ENCODE measurements at places on chromosomes 3 and 15. TPM values are rescaled to one million over a fixed set of nuclear protein-coding genes. Genes with fewer than 3 reads are reported as not detected.

GRCh38 chr15:63986751-63987341 lies 59.4 kb downstream of the DAPK2 start:
- no peak for DNase-seq

DNA sequence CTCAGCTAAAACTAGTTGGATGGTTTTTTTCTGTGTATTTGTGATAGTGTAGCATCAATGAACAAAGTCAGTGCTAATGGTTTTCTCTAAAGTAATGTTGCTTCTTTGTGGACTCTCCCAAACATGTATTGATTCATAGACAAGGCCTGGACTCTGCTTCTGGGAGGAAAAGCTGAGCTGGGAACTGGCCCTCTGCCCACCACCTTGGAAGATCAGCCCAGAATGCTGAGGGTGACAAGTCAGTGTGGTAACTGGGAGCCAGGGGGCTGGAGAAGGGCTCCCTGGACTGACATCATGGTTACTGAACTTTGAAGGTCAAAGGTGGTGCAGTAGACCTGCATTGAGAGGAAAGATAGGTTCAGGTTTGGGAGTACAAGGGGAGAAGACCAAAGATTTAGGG lies 3.0 kb downstream of the ARHGAP31 start:
- DNase-seq: no peak

Gene FILIP1L
- 37.0 TPM for total RNA-seq

- DNase-seq: no peak
Observed at GRCh38 chr3:194257916-194258668, 93.0 kb downstream of the CPN2 start.

- DNase-seq: no peak
Observed at GRCh38 chr3:61559136-61559731, 2.1 kb upstream of the PTPRG start.

DNA sequence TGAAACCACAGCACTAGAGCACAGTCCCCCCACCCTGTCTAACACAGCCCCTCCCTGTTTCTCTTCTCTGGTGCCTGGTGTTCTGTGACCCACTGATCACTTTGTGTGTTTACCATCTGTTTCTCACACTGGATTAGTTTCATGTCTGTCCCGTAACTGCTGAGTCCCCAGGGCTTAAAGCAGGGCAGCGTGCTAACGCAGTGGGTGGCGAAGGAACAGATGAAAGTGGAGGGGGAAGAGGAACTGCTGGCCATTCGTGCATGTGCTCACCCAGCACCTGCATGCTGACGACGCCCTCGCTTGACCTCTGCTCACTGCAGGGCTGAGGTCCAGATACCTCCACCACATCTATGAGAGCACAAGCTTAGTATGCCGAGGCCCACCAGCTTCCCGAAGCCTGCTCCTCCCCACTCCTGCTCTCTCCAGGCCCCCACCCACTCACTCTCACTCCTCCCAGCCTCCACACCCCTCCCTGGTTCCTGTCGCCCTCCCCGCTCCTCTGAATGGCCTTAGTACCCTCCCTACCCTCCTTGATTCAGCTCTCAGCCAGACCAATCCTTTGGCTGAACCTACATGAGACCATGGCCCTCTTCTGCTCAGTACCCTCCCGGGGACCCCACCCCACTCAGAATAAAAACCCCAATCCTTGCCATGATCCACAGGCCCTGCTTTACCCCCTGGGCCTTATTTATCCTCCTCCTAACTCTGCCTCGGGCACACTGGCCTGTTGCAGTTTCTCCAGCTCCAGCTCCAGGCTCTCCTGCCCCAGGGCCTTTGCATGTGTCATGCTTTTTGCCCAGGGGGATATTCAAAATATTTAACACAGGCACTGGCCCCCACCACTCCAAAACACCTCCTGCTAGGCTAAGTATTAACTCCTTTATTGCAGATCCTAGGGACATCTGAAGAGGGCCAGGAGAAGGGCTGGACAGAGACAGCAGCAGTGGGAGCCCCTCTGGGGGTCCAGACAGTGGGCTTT lies 15.1 kb upstream of the IQSEC1 start:
- DNase-seq: no peak

- no peak for DNase-seq
Observed at GRCh38 chr3:165259541-165260193, 63.5 kb upstream of the SLITRK3 start.

DNA sequence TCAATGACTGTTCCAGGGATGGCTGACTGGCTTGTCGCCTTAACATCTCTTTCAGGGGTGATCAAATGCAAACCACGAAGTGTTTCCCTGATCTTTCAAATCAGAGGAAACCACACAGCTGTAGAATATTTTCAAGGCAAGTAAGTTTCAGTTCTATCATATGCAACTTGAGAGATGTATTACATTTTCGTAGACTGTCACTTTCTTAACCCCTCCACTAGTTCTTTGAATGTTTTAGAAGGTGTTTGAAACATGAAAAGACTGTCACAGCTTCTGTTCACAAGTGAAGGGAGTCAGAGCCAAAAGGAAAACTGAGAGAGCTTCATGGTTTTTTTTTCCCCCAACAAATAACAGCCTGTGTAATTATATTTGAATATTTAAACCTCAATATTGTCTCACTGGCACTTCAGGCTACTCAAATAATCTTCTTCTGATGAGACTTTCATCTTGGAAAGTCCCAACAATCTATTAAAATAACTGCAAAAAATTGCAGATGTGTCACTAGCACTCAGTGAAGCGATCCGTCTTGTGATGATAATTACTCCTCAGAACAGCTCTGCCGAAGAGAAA lies 25.9 kb upstream of the CAPN7 start:
- DNase-seq: no peak

GRCh38 chr15:37932549-37932948 lies 1.9 kb upstream of the TMCO5A start:
- no peak for DNase-seq

Gene TOMM70
- 50.4 TPM for total RNA-seq

DNA sequence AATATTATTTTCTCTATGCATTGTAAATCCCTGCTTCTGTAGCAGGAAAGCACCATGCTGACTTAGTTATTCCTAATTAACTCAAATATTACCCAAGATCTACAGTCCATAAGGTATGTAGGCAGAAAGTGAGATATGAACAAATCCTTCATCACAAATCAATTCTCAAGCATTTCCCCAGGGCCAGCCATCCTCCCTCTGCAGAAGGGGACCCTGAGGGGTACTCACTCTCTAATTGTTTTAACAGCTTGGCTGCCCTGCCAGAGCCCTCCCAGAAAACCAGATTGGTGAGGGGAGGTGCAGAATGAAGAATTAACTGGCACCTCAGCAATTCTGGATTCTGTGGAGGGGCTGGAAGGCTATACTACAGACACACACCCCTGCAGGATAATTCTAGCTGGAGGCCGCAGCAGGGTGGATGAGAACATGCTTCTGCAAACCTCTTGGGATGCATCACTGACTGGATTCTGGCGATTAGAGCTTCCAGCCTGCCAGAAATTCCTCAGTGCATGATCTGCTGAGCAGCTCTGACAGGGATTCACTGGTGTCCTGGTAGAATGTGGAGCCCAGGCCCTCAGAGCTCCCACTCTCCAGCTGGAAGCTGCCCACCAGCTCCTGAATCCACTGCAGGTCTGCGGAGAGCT lies 88.6 kb upstream of the HERC1 start:
- no peak for DNase-seq

- no peak for DNase-seq
Observed at GRCh38 chr3:38047896-38048295, 8.9 kb downstream of the DLEC1 start.

Gene SGO1
- 1.6 TPM for total RNA-seq

Gene LMAN1L
- 0.55 TPM for total RNA-seq

- DNase-seq: peak; percentile 16
Observed at GRCh38 chr3:48407542-48408099, 22.3 kb downstream of the PLXNB1 start.

DNA sequence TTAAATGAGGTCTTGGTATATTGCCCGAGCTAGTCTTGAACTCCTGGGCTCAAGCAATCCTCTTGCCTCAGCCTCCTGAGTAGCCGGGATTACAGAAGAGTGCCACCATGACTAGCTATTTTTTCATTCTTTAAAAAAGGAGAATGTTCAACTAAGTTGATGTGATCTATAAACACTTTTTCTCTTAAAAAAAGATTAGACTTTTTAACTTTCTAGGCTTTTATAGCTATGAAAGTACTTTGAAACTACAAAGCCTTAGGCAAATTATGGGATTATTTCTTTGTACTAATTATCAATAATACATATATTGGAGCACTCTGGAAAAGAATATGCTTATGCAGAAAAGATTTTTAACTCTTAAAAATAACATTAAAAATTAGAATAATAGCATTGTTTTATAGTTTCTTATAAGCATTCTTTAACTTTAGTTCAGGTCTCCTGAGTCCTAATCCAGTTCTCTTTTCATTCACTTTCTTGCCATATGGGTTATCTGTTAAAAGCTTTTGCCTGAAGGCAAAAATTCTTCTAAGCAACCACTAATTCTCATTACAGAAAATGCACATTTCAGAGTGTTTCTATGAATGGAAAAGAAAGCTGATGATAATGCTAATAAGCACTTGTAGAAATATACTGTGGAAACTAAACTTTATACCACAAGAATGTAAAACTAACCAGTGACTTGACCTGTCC lies 87.8 kb downstream of the DPPA2 start:
- no peak for DNase-seq

DNA sequence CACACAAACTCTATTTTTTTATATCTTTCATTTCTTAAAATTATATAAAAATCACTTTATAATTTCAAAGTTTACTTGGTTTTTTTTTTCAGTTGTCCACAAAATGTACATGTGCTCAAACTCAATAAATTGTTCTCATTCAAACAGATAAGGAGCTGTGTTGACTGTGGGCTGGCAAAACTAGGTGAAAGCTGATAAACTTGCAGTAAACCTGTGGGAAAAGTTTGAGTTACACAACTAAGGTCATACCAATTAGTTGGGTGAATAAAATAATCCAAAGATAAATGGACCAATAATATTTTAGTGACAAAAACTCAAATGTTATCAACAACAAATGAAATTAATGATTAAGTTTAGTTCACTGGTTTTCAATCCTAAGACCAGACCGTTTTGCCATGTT lies 12.6 kb upstream of the UPK1B start:
- DNase-seq: no peak

DNA sequence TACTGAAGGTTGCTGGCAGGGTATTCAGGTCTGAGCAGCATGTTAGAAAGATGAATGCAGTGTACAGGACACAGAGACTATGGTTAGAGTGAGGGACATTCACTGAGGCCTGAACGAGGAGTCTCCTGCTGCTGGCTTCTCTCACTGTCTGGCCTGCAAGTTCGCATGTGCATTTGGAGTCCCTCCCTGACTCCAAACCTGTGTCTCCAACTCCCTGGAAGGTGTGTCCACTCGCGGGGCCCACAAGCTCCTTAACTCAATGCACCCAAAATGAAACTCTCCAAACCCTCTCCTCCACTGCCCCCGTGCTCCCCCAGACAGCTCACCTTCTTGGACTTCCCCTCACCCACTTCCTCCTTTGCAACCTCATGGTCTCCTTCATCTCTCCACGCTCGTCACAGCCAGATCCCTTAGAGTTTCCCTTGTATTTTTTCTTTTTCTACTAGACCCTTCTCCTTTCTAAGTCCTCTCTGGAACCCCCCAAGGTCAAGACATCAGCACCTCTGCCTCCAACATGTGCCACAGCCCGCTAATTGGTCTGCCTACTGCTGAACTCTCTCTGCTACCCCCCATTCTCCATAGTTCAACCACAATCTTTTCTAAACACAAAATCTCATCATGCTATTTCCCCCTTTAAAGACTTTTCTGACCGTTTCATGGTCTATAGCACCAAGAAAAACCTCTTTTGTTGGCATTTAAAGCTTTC lies 58.3 kb downstream of the HES1 start:
- DNase-seq: no peak

DNA sequence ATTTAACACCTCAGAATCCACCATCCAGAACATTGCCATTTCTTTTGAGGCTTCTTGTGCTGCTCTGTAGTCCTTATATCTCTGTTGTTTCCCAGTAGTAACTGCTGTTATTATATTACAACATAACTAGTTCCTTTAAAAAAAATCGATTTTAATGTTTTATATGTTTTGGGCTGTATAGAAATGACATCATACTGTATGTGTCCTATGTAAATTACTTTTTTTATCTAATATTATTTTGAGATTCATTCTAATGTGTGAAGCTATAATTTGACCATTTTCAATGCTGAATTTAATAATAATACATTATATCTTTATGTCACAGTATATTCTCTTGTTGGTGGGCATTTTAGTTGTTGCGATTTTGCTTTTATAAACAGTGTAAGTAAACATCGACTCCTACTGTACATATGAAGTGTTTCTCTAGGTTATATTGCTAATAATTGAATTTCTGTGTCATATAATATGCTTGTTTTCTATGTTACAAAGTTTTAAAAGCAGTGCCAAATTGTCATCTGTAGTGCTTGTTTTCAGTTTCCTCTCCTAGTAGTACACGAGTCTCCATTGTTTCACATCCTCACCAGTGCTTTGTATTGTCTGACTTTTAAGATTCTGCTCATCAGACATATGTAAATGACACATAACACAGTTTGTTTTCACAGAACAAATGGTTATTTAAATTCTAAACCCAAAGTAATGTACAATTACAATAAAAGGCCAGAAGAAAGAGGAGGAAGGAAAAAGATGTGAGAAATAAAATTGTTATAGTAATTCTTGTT lies 172.0 kb upstream of the LRRFIP2 start:
- DNase-seq: no peak

DNA sequence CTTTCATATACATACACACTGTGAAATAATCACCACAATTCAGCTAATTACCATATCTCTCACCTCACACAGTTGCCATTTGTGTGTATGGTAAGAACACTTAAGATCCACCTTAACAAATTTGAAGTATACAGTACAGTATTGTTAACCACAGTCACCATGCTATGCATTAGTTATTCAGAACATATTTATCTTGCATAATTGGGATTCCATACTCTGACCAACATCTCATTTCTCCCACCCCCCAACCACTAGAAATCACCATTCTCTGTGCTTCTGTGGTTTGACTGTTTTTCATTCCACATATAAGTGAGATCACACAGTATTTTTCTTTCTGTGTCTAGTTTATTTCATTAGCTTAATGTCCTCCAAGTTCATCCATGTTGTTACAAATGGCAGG lies 247.7 kb upstream of the CTNNB1 start:
- no peak for DNase-seq

DNA sequence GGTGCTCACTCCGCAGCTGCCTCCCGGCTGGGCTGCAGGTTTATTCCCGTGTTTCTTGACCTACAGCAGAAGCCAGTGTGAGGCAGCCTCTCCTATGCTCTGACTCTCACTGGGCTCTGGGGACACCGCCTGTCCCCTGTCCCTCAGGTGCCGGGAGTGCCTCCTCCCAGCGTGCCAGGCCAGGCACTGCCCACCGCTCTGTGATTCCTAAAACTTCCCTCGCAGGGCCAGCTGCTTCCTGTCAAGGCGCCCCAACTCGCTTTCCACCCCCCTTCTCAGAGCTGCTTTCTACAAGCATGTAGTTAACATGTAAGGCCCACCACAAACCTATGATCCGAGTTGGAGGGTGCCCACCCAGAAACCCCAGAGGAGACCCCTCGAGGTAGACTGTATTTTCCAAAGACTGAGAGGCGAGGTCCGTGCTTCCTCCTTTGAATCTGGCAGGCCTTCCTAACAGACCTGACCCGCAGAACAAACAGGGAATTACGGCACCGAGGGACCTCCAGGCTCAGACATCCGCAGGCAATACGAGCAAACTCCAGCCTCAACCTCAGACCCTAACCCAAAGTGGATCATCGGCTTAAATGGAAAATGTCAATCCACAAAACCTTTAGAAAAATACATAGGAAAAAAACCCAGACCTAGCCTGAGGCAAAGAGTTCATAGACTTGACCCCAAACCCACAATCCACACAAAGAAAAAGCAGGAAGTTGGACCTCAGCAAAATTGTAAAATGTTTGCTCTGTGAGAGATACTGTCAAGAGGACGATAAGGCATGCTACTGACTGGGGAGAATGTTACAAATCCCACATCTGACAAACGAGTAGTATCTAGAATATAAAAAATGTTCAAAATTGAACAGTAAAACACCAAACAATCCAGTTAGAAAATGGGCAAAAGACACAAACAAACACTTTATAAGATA lies 121.3 kb upstream of the IQSEC1 start:
- no peak for DNase-seq

Measured in mucosa of descending colon (tissue), 3 donors.